ENCODE measurements at places on chromosomes 7 and 10. TPM values are rescaled to one million over a fixed set of nuclear protein-coding genes. Genes with fewer than 3 reads are reported as not detected.

AZGP1 gene
- total RNA-seq: not detected

HTR5A gene
- total RNA-seq: not detected

CUEDC2 gene
- 64.6 TPM for total RNA-seq

NKX2-3 gene
- total RNA-seq: not detected

R3HCC1L gene
- 23.4 TPM for total RNA-seq
